ENCODE measurements at places on chromosomes 2 and 18.
A peak's percentile ranks its signal among the peaks of the same experiment; 100 is the strongest.

- no peak for DNase-seq
These were observed 1240.9 kb upstream of the CHAC2 start for GRCh38 chr2:52526735-52527134.

- no peak for DNase-seq
These were observed 16.2 kb downstream of the SCYGR8 start for GRCh38 chr2:227761740-227762476.

GRCh38 chr18:36432880-36433555 lies 135.5 kb downstream of the FHOD3 start:
- no peak for DNase-seq

GRCh38 chr18:57923611-57924010 lies 120.4 kb upstream of the NEDD4L start:
- no peak for DNase-seq

GRCh38 chr2:128371648-128372345 lies 53.1 kb upstream of the HS6ST1 start:
- no peak for DNase-seq

GRCh38 chr18:74516271-74517235 lies 17.7 kb upstream of the CNDP1 start:
- DNase-seq, result no peak

GRCh38 chr2:37205689-37206341 lies 9.5 kb downstream of the CEBPZOS start:
- DNase-seq, result no peak

- no peak for DNase-seq
These were observed 64.9 kb downstream of the KLHL29 start for GRCh38 chr2:23449831-23450331.

GRCh38 chr2:238523158-238524110 lies 96.7 kb downstream of the ASB1 start:
- DNase-seq, result no peak

- DNase-seq, result no peak
These were observed 164.5 kb downstream of the SLC39A10 start for GRCh38 chr2:195821566-195821932.

DNA sequence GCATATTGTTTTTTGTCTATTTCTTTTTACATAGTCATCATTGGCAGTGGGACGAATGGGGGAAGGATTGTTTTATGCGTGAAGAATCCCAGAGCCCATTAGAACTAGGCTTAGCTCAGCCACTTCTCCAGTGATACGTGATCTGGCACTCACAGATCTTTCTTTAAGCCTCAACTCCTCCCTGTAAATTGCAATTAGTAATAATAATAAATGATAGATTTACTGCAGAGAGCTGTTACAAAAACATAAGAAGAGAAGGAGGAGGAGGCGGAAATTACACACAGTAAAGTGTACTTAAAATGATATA lies 629.3 kb downstream of the NRXN1 start:
- DNase-seq, result no peak

DNA sequence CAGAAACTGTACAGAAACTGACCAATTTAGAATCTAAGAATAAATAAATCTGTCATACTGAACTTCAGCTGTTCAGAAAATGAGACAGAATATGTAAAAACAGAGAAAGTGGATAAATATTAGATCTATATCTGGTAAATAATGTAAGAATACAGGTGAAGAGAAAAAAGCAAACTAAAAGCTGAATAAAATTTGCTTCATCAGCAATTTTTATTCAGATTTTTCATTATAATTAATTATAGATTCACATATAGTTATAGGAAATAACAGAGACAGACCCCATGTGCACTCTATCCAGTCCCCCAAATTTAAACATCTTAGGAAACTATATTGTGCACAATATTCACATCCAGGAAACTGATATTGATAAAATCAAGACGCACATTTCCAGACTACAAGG lies 299.2 kb downstream of the EXOC6B start:
- no peak for DNase-seq

DNA sequence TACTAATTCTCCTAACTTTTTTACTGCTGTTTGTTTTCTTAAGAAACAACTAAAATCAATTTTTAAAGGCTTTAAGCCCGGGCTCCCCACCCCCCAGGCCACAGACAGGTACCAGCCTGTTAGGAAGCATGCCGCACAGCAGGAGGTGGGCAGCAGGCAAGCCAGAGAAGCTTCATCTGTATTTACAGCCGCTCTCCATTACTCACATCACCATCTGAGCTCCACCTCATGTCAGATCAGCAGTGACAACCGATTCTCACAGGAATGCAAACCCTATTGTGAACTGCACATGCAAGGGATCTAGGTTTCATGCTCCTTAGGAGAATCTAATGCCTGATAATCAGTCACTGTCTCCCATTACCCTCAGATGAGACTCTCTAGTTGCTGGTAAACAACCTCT lies 517.0 kb downstream of the NRXN1 start:
- no peak for DNase-seq

DNA sequence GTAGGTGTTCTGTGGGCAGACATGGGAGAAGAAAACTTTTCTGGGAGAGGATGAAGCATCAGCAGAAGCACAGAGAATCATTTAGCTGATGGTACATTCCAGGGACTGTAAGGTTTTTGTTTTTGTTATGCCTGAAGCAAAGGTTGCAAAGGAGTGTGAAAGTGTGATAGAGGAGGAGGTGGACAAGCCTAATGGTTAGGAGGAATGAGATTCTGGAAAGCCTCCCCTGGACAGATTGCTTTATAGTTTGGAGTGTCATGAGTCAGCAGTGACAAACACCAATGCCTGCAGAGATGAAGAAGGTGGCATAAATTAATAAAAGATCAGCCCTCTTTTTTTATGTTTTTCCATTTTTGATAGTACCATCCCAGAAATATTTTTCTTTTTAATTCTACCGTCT lies 171.6 kb upstream of the BOD1L2 start:
- DNase-seq, result no peak

DNA sequence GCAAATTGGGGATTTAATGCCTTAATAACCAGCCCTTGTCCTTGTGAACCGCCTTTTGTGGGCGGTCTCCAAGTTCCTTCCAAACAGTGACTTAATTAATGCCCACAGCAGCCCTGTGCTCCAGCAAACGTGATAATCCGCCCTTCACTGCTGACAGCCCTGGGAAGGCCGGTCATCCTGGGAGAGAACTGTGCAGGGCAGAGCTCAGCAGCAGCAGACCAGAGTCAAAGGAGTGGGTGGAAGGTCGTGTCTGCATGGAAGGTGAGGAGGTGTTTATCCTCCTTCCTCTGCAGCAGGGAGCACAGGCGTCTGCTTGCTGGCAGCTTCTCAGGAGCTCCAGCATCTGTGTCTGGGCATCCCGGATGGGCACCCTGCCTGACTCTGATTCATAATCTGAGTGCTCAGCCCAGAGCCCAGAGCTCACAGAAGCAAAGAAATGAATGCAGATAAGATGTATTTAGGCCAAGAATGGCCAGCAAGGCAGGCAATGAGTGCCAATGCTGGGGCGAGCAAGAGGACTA lies 270.0 kb upstream of the PXDN start:
- peak; percentile 21 for DNase-seq

DNA sequence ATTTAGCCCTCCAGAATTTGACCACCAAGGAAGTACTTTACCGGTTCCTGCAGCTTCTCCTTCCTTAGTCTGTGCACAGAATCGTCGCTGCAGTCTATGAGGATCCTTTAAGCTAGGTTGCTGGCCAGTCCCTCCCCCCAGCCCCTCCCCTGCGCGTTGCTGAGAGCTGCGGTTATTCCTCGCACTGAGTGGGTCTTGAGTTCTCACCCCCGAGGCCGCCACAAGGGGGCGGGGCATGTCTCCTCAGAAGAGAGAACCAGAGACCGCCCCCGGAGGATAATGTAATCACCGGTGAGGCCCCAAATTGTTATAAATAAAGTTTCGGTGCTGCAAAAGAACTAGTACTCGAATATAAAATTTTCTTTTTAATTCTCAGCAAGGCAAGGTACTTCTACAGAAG lies 1184.9 kb upstream of the CDH2 start:
- no peak for DNase-seq

DNA sequence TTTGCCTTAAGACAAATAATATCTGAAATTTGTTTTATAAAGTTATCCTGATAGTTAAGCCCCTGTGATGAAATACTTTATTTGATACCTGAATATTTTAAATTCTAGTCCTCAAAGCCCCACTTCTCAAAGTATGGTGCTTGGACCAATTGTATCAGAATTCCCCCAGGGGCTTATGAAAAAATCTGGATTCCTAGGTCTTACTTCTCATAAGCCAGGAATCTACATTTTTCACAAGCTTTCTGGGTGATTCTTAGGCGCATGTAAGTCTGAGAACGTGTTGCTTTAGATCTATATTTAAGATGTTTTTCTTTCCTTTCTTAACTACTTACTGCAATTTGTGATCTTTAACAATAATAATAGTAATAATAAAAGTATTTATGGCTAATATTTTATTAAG lies 53.1 kb downstream of the MYO1B start:
- no peak for DNase-seq

- DNase-seq, result peak; percentile 58
These were observed 19.2 kb downstream of the DAW1 start for GRCh38 chr2:227890495-227891079.

GRCh38 chr18:59980188-59980637 lies 80.4 kb downstream of the PMAIP1 start:
- no peak for DNase-seq

GRCh38 chr2:48527226-48527885 lies 2.6 kb upstream of the STON1 start:
- DNase-seq, result no peak

GRCh38 chr2:235270291-235270690 lies 223.6 kb upstream of the AGAP1 start:
- no peak for DNase-seq

DNA sequence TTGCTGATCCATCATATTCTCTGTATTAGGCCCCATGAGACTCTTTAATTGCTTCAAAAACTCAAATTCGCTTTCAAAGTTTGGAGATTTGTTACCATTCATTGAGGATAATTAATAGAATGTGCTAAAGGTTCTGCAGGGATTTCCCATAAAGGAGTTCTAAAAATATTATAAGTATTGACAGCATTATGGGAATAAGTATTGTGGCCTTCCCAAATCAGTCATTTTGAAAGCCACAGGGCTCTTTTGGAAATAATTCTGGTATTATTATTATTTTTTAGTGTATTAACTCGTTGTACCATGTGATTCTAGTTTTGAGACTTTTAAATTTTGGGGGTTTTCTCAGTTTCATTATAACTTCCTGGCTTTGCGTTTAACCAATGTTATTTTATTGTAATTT lies 37.1 kb downstream of the LCLAT1 start:
- DNase-seq, result no peak

GRCh38 chr2:70759446-70759845 lies 8.6 kb downstream of the ADD2 start:
- DNase-seq, result no peak

- DNase-seq, result no peak
These were observed 195.7 kb downstream of the SMAD7 start for GRCh38 chr18:48754993-48755473.

GRCh38 chr2:60466161-60466702 lies 87.2 kb downstream of the BCL11A start:
- DNase-seq, result no peak

DNA sequence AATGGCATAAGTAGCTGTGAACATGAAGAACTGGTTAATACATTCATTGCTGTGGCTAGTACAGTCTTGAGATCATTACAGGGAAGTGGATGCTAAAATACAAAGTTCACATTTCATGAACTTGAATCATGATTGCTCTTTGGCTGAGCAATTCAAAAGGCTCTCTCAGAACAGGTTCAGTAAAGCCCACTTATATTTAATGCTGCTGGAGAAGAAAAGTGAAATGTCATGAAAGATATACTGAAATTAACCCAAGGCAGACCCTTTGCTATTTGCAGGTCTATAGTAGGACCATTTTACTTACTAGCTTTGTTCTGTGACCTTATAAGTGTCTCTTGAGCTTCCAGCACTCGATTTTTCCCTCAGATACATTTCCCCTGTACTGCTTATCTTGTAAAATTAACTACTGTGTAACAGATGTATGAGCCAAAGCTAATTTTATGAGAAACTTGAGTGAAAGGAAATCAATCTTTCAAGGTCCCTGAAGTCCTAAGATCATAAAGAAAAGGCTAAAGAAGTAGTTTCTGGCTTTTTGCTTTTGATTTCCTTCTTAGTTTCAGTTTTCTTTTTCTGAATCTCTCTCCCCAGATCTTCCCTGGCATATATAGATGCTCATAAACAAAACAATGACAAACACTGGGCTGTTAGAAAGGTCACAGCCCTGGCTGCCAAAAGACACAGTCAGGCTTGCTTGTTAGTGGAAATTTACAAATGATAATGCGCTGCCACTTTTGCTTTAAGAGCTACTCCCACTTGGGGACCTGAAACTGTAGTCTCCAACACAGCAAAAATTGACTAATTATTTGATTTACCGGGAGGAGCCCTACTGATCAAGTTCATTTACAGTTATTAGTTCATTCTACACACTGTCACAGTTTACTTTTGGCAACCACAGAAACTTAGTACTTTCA lies 132.7 kb upstream of the XPO1 start:
- DNase-seq, result peak; percentile 15

- no peak for DNase-seq
These were observed 35.7 kb upstream of the MAT2A start for GRCh38 chr2:85503168-85503850.

- DNase-seq, result no peak
These were observed 130.9 kb downstream of the TPGS2 start for GRCh38 chr18:36697905-36698304.

GRCh38 chr2:227848586-227848985 lies 22.8 kb upstream of the DAW1 start:
- DNase-seq, result no peak

GRCh38 chr2:53177327-53177726 lies 590.3 kb upstream of the CHAC2 start:
- DNase-seq, result no peak

All from kidney capillary endothelial cell (primary cell).